ENCODE measurements at places on chromosomes 5 and 9.

- DNase-seq, result no peak
These were observed 37.5 kb upstream of the GFPT2 start for GRCh38 chr5:180390441-180391190.

DNA sequence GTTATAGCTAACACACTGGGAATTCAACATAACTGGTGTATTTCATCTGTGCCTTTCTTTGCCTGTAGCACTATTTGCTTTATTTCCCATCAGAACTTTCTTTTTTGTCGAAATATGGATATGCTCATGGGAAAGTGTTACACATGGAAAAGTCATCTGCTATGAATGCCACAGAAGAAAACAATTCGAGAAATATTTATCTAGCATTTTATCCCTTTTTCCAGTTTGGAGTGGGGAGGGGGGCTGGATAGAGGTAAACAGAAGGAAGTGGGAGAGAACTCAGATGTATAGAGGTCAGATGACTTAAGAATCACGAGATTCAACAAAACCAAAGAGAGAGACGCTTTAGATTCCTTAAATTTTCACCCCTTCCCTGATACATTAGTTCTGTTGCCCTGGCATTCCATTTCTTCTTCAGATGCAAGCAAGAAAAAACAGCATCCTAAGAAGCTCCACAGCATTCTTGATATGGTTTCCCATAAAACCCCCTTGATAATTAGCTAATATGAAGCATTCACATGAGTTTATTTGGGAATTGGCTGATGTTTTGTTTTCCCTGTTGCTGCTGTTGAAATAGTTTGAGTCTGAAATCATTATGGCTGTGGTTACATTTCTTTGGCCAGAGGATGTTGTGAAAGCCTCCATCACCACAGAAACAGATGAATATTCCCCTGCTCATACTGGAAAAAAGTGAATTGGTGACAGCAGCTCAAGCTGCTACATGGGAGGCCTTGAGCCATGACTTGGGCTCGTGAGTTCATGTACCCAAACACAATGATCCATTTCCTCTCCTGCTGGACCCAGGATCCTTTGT, 335.8 kb upstream of the DAB2 start:
- no peak for DNase-seq

DNA sequence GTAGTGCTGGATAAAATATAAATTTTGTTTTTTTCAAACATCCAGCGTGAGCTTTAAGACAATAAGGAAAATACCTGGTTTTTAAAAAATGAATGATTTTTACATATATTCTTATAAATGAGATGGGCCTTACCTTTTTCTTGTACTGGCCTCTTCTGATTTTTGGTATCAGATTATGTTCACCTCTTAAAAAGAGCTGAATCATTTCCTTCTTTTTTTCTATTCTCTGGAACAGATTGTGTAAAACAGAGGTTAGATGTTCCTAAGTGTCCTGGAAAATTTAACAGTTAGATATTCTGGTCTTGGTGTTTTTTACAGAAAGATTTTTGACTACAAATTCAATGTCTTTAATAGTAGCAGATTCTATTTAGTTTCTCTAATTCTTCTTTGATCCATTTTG, 74.6 kb downstream of the NDUFAF2 start:
- no peak for DNase-seq

GRCh38 chr5:118295045-118295444, 693.3 kb downstream of the DTWD2 start:
- DNase-seq, result no peak

- no peak for DNase-seq
These were observed 89.1 kb upstream of the OTULINL start for GRCh38 chr5:14492331-14492964.

GRCh38 chr9:3989915-3990314, 310.0 kb downstream of the GLIS3 start:
- DNase-seq, result no peak

DNA sequence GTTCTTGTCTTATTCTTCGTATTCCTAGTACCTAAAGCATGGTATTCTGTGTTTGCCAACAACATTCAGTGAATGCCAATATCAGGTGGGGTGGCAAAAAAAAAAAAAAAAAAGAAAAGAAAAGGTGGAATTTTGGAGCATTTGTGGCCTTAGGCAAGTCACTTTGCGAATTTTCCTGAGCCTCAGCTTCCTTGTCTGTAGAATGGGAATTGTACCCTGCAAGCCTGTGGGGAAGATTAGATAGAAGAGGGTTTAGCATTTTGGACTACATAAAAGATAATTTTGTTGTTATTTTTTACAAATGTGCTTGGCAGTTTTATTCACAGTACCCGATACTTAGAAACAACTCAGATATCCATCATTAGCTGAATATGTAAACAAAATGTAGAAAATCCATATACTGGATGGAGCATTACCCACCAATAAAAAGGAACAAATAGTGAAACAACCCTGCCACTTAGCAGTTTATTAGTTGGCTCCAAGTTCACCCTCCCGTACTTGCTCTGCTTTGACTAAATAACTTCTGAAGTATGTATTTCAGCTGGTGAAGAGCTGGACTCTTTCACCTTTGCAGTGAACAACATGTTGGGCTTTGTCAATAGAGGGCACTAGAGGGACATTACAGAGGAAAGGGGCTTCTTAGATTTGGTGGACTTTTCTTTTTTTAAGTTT, 13.6 kb downstream of the UBE2D2 start:
- DNase-seq, result no peak

DNA sequence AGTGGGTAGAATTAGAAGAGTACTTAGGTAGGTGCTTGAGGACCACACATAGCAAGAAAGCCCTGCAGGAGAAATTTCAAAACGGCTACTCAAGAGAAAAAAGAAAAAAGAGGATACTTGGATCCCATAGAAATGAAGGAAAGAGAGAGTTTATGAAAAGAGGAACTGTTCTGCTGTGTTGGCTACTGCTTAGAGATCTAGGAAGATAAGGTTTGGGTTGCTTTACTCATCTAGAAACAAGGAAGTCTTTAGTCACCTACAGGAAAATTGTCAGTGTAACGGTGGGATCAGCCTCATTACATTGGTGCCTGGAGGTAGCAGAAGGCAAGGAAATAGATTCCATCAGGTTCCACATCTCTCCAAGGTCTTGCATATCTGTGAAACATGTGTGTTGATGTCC, 14.8 kb upstream of the C5orf46 start:
- no peak for DNase-seq

GRCh38 chr9:70817311-70817710, 304.1 kb downstream of the TRPM3 start:
- DNase-seq, result no peak

GRCh38 chr9:1173211-1173610, 123.1 kb downstream of the DMRT2 start:
- DNase-seq, result no peak

DNA sequence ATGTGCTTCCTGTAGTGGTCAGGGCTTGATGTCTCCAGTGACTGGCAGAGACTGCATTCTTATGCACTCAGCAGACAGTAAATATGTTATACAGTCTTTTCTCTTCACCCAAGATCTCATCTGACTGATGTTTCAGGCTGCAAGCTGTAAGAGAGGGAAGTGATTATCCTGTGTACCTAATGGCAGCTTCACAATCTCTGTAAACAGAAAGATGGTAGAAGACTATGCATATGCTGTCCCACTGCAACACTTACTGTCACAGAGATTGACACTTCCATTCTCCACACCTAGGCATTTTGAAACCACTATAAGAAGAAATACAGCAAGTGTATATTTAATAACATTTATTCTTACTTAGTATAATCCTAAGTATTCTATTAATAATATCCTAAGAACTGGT, 97.6 kb upstream of the ANXA1 start:
- DNase-seq, result no peak

DNA sequence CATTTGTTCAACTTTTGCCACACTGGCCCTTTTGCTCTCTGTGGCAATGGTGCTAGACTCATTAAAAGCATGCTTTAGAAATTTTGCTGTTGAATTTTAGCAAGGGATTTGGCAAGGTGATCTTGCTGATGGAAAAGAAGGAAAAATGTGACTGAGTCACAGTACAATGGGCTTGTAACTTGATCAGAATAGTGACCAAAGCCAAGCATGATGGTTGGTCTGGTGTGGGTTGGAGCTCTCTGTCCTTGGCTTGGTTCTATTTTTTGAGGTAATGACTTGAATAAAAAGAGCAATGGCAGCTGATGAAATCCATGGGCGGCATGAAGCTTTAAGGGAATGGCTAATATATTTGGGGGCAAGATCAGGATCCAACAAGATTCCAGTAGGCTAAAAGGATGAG, 114.4 kb upstream of the ZNF366 start:
- DNase-seq, result no peak

DNA sequence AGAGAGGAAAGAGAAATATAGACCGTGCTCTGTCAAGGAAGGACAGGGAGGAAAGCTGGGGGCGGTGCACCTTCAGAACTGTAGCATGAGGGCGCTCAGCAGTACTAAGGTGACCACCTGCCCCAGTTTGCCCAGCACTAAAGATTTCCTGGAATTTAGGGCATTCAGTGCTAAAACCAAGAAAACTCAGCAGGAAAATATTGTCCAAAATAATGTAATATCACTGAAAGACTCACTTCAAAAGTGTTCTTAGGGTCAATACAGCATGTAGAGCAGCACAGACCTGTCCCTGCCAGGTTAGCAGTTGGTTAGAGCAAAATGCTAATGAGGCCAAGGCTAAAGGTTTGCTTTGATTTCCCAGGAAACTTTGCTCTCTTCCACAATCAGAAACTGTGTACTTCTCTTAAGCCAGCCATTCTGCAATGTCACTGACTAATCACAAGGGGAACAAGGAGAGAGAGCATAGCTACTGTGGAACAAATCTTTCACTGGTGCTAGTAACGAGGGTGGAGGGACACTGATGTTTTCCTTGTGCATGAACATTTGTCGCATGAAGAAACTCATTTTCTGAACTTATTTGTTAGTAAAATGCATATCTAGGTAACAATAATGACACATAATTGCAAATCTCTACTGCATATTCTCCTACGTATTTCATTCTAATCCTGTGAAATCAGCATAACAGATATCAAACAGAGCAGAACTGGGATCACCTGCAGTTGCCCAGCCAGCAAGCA, 53.0 kb upstream of the GRAMD2B start:
- DNase-seq, result no peak

DNA sequence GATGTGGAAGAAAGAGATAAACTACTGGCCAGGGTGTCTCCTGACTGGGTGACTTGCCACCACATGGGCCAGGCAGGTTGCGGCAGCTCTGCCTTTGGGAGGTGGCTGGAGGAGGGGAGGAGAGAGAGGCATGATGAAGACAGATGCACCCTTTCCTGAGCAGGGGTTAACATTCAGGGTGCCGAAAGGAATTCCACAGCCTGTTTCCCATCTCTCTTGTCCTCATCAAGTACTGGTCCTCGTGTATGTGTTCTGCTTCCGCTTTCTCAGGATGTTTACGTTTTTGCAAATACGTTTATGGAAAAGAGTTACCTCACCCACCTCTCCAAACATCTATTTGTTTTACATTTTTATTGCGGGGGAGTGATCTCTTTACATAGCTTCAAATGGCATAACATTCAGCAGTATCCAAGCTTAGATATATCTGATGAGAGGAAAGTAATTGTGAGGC, 73.4 kb downstream of the C9orf85 start:
- no peak for DNase-seq
